NAMALWA (cell line): ENCODE measurements at places on chromosomes 4 and X.
A peak's percentile ranks its signal among the peaks of the same experiment; 100 is the strongest.

- DNase-seq, result no peak
These were observed 59.9 kb downstream of the PROM1 start for GRCh38 chr4:16023776-16024408.

GRCh38 chrX:99939883-99940232, 470.2 kb downstream of the PCDH19 start:
- DNase-seq, result no peak

DNA sequence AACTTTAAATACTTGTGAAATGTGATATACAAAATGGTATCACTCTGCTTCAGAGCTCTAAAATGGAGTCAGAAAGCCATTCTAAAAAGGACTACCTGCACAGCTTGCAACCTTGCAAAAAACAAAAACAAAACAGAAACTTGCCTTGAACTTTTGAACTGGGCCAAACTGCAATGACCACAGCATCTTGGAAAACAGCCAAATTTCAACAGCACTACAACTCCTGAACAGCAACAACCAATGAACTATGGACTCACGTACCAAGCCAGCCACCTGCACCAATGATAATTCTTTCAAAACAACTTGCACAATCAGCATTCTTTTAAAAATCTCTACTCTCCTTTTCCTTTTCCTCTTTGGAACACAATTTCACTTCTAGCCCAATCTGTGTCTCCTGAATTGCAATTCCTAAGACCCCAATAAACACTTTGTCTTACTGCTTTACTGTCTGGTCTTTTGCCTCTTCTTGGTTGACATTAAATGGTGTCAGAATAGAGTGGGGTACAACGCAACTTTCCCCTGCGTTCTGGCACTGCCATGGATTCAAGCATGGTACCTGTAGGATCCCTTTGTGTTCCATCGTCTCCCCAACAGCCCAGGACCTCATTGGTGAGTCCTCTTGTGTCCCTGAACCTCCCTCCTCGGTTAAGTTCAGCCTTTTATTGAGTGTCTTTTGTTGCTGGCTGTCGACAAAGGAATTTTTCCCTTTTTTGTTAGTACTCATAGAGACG, 35.7 kb upstream of the FMR1 start:
- peak; percentile 64 for DNase-seq

- DNase-seq, result no peak
These were observed 40.9 kb upstream of the PRDM8 start for GRCh38 chr4:80156410-80156809.

DNA sequence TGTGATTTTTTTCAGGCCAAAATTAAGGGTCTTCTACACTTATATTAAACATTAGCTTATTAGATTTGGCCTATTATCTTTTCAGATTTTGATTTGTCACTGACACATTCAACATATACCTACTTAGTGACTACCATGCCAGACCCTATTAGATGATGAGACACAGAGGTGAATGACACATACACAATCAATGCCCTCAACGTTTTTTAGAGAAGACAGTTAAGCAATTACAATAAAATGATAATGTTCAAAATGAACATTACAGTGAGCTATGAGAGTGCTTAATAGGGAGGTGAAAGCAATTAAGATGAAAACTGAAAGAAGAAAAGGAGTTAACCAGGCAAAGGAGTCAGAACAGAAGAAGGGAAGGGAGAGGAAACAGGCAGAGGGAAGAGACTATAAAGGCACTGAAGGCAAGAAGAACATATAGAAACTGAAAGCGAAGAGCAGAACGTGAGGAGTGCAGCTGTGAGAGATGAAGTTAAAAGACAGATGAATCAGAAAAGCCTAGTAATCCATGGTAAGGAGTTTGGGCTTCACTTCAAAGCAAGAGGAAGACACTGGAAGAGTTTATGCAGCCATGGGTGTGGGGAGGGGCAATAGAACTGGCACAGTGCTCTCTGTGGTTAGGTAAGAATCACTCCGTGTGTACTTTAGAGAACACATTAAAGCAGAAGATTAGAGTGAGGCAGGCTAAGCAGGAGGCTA, 119.0 kb downstream of the REELD1 start:
- peak; percentile 40 for DNase-seq

DNA sequence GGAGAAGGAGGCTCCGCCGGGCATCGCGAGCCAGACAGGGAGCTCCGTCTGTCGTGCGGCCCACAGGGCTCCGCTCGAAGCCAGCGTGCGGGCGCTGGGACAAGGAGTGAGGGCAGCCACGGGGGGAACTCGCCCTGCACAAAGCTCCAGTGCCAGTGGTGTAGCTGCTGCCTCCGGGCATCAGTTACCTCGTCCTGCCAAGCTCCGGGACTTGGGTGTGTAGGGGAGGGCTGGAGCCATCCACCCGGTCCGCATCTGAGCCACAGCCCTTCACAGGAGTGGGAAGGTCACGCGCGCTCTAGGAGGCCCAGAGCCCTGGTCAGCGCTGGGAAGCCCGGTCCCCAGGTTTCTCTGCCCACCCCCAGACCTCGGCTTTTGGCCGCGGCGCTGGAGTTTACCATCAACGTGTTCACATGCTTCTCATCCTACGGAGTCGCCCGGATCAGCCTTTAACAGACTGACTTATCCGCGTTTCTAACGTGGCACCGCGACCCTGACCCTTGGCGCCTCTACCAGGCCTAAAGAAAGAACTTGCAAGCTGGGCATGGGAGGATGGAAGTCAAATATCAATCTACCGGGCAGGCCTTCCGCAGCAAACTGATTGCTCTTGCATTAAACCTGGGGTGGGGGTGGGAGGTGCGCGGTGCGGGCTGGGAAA, 8.4 kb upstream of the PRDM8 start:
- DNase-seq, result no peak

DNA sequence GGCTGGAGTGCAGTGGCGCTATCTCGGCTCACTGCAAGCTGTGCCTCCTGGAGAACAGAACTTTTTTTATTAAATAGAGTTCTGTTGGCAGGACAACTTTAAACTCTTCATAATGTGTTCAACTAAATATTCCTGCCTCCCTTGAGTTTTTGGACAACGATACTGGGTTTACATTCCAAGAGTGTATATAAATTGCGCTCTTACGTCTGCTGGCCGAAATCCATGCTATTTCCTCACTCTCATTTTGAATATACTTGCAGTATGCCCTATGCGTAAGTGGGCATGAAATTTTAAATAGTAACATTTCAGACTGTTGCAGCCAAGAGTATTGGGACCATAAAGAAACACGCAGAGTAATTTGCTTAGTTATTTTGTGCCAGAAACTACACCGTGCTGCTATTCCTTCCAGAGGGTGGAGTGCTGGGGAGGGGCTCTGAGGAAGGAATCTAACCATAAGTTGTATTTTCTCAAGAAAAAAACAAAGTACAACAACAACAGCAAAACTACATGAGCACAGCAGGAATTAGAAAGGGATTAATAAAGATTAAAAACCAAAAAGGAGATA, 480.0 kb downstream of the NLGN4X start:
- no peak for DNase-seq

DNA sequence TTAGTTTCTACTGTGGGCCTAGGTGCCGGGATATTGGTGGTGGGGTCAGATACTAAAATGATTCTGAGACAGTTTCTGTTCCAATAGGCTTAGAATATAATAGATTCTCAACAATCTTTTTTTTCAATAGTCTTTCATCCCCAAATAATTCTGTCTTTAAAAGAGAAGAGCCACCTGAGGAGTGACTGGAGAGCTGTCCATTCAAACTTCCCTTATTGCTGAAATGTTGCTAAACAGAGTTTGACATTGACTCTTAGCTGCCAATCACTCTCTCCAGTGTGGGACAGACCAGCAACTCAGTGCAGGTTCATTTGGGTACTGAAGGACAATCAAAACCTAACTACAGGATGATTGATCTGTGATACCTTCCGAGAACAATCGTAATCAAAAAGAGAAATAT, 12.4 kb upstream of the ADH7 start:
- no peak for DNase-seq

DNA sequence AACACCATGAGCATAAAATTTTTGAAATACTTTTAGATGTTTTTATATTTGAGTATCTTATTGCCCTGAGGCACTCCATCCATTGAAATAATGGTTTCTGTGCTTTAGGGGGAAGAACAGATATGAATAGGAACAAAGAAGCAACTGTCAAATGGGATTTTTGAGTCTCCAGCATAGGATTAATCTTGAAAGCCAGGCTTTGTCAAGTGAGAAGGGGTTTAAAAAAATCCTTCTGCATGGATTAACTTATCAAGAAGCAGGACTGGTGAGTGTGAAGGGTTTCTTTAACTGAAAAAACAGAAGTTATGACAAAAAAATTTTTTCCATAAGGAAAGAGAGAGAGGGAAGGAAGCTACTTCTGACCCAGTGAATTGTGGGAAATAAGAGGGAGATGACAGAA, 7.6 kb upstream of the NUDT9 start:
- DNase-seq, result no peak

- DNase-seq, result no peak
These were observed 4.8 kb downstream of the CAPN6 start for GRCh38 chrX:111265486-111265885.

GRCh38 chrX:11423362-11423818, 130.2 kb downstream of the AMELX start:
- DNase-seq, result peak; percentile 4

DNA sequence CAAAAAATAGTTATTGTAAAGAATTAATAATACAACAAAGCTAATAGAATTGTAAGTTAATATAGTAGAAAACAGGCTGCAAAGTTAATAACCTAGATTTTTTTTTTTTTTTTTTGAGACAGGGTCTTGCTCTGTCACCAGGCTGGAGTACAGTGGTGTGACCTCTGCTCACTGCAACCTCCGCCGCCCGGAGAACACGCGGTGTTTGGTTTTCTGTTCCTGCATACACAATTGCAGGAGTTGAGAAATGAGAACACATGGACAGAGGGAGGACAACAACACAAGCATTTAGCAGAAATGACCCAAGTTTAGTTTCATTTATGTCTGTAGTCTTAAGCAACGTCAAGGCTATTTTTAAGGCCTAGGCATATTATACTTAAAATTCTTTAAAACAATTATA, 145.9 kb upstream of the PCDH10 start:
- no peak for DNase-seq

DNA sequence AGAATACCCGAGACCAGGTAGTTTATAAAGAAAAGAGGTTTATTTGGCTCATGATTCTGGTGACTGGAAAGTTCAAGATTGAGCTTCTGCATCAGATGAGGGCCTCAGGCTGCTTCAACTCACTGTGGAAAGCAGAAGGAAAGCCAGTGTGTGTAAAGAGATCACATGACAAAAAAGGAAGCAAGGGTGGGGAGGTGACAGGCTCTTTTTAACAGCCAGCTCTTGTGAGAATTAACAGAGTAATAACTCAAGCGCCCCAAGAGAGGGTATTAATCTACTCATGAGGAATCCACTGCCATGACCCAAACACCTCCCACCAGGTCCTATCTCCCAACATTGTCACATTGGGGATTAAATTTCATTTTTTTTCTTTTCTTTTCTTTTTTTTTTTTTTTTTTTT, 6.3 kb upstream of the YIPF6 start:
- no peak for DNase-seq

GRCh38 chrX:96474741-96475125, 209.9 kb upstream of the DIAPH2 start:
- DNase-seq, result no peak

DNA sequence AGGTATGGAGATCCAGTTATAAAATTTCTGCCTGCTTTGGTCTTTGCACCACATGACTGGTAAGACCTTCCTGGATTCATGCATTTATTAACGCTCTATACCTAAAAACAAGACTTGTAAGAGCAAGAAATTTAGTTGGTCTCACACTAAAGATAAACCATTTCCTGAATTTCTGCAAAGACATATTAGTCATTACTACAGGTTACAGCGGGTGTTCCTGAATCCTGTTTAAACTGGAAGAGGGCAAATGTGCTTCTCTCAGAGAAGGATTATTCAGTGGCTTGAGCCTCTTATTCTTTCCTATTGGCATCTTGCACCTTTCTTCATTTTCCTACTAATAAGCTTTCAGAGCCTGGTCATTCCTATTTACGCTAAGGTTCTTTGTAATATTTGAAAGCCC, 397.6 kb upstream of the TENM3 start:
- DNase-seq, result no peak

- DNase-seq, result peak; percentile 60
These were observed 26.2 kb upstream of the TMPRSS11D start for GRCh38 chr4:67909905-67910584.

- DNase-seq, result no peak
These were observed 92.1 kb downstream of the MAMLD1 start for GRCh38 chrX:150455215-150455608.

- no peak for DNase-seq
These were observed 111.2 kb downstream of the ELOVL6 start for GRCh38 chr4:110087070-110087708.

- no peak for DNase-seq
These were observed 542.4 kb upstream of the DIPK2B start for GRCh38 chrX:45743081-45743533.

DNA sequence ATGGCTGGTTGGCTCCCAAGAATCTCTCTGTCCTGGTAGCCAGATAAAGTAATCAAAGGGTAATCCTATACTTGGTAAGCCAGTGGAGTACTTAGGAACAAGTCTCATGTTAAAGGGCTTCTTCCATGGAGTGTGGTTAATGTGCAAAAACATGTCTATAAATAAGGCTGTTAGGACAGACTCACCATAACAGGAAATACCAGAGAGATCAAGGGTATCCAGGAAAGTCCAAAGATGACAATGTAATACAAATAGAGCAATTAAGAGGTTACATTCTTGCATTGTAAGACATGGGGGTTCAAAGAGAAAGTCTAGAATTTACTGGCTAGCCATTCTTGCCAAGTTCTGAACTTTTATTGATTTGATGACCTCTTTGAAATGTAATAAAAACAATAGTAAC, 61.9 kb upstream of the ZCCHC13 start:
- no peak for DNase-seq

DNA sequence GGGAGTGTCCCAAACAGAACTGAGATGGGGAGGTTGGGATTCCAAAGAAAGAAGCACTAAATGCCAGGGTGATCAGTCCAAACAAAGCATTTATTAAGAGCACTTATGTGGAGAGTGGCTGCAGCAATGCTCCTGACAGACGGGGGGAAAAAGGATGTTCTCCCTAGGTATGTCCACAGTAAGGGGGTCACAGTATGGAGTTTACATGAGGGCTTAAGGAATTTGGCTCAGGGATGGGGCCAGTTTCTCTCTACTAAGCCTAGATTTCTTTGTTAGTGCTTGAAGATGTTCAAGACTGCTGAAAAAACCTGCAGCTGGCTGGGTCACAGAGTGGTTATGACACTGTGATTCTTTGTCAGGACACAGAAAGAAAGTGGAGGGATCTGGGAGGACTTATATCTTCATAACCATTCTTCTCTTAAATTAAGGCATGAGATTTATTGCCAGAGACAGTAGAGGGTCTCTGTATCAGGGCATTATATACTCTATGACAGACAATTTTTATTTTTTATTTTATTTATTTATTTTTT, 1468.0 kb downstream of the C4orf33 start:
- no peak for DNase-seq

- DNase-seq, result no peak
These were observed 56.6 kb upstream of the MXD4 start for GRCh38 chr4:2318476-2318875.

DNA sequence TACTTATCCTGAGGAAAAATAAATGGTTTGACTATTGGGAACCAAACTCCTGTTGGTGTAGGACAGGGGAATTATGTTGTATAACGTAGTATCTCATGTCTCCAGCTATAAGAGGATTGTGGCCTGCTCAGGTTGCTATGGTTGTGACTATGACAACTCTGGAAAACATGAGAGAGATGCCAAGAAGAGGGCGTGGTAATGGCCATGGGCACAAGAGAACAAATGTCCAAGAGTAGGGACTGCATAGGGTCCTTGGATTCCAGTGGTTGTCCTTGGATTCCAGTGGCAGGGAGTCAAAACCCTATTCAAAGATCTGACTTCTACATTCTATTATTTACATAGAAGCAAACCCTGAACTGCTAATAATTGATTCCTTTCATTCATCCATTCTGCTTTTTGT, 6.8 kb upstream of the MOB1B start:
- no peak for DNase-seq

GRCh38 chr4:169068423-169068822, 58.4 kb upstream of the CBR4 start:
- no peak for DNase-seq
